HL-60 (cell line): ENCODE measurements at places on chromosomes 12 and 14.

- no peak for DNase-seq
Measured at GRCh38 chr12:101038289-101038871, 171.7 kb downstream of the SLC5A8 start.

GRCh38 chr14:104580961-104581360, 1.4 kb downstream of the C14orf180 start:
- DNase-seq: no peak

GRCh38 chr12:25257590-25258324, 7.0 kb upstream of the KRAS start:
- no peak for DNase-seq

- DNase-seq: no peak
Measured at GRCh38 chr12:62856454-62856853, 78.5 kb downstream of the PPM1H start.

GRCh38 chr14:56212521-56212920, 94.3 kb downstream of the PELI2 start:
- peak; percentile 16 for DNase-seq

GRCh38 chr12:100229036-100229635, 28.5 kb downstream of the ACTR6 start:
- no peak for DNase-seq

GRCh38 chr12:101697930-101698799, 725 bp downstream of the CHPT1 start:
- DNase-seq: peak; percentile 72

GRCh38 chr14:84064316-84065125, 1465.4 kb upstream of the FLRT2 start:
- no peak for DNase-seq

- no peak for DNase-seq
Measured at GRCh38 chr12:121916719-121917118, 1.7 kb upstream of the CFAP251 start.
